ENCODE measurements at places on chromosomes 12 and 14.

GRCh38 chr14:23294734-23295561, 7.7 kb downstream of the PPP1R3E start:
- no peak for DNase-seq

GRCh38 chr14:50008562-50008961, 107.8 kb downstream of the VCPKMT start:
- no peak for DNase-seq

DNA sequence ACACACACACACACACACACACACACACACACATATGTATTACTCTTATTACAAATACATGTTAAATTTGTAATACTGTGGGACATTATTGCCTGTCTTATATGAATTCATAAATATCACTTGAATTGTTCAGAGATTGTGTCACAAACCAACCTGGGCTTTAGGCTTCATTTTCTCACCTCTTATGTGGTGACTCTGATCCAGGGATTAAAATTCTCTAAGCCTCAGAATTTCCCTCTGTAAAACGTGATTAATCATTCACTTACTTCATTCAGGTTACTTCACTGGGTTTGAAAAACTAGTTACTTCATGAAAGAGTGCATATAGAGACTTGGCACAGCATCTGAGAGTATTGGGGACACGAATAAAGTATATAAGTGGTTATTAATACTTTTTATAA, 240.3 kb upstream of the PDZRN4 start:
- DNase-seq: no peak

DNA sequence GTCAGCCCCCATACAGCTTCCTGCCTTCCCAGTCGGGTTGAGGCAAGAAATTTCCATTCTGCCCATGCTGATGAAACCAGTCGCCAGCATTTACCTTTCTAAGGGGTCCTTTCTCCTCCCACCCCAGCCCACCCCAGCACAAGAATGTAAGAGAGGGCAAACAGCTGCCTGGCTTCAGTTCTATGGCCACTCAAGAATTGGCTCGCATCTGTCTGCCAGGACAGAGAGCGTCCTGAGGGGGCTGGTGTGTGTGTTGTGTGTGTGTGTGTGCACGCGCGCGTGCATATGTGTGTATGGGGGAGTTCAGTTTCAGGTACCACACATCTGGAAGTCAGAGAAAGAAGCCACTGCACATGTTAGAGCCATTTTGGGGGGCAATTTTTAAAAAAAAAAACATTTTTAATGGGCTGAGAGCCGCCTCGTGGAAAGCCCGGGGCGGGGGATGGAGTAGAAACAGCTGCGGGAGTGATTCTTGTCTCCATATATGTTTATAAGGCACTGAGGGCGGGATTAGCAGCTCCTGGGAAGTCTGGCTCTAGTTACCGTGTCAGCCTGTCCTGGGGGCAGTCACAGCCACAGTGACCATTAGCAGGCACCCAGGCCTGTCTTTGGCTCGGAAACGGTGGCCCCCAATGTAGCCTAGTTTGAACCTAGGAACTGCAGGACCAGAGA, at the start of gene WNT5B:
TSS of gene WNT5B (plus strand) at position 566 of the 672 bp plus-strand sequence. CDS start 2,124 bp downstream, outside the sequence.
- DNase-seq: no peak

GRCh38 chr14:21038441-21039422, 3.4 kb upstream of the RNASE7 start:
- DNase-seq: peak; percentile 82

- no peak for DNase-seq
Measured at GRCh38 chr14:31992011-31992447, 85.1 kb upstream of the ARHGAP5 start.

DNA sequence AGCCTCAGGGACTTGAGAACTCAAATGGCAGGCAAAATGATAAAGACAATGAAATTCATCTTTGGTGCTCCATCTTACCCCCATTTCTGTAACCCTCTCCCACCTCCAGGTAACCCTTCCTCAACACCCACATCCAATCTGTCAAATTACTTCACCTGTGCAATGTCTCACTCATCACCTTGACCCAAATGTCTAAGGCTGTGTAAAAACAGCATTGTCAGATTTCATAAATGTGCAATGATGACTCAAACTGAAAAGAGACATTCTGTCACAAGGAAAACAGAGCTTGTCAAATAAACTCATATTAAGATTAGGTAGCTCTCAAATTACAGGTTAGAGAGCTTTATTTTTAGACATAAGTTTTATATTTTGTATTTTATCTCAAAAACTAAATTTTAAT, 19.9 kb upstream of the COCH start:
- no peak for DNase-seq

GRCh38 chr12:90003688-90004087, 295.1 kb upstream of the ATP2B1 start:
- no peak for DNase-seq

DNA sequence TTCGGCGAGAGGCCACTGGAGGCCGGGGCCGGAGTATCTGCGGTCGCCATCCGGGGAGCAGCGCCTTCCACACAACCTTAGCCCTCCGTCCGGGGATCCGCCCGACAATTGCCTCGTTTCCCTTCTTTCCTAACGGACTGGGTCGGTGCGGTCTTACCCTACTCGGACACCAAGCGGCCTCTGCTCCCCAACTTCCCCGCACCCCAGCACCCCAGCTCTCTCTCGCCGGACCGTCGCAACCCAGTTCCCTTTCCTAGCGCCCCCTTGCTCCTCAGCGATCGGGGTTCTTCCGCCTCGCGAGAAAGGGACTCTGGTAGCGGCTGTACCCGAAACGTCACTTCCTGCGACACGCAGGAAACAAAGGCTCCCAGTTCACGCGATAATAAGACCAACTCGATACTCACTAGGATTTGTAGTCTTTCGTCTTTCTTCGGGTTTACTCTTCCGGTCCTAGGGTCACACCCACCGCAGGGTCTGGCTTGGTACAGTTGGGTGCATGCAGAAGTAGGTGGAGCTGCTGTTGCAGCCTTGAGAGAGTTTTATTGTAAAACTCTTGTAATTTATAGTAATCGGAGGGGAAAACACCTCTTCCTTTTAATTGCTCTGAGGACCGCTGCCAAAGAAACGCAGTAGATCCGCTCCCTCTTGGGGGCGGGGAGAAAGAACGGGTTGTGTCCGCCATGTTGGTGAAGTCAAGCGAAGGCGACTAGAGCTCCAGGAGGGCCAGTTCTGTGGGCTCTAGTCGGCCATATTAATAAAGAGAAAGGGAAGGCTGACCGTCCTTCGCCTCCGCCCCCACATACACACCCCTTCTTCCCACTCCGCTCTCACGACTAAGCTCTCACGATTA, at the start of the genes THAP2 and ZFC3H1:
TSS of gene THAP2 (plus strand) at position 741 of the 850 bp plus-strand sequence. CDS start 209 bp downstream, outside the sequence.
TSS of gene ZFC3H1 (minus strand) at position 288 of the 850 bp plus-strand sequence. CDS start at position 50, 238 bp downstream.
- peak; percentile 88 for DNase-seq

DNA sequence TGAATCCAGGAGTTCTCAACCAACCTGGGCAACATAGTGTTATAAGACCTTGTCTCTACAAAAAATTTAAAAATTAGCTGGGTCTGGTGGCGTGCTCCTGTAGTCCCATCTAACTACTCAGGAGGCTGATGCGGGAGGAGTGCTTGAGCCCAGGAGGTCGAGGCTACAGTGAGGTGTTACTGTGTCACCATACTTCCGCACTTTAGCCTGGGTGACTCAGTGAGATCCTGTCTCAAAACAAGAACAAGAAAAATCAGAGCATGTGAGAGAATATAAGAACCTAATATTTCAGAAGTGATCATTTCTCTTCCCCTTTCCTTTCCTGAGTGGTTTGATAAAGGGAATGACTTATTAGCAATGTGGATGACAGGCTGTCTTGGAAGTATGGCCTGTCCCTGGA, 9.5 kb downstream of the TRAF3 start:
- DNase-seq: no peak

- DNase-seq: no peak
Measured at GRCh38 chr12:130742112-130742511, 26.0 kb upstream of the RIMBP2 start.

GRCh38 chr12:122003651-122004611, 17.8 kb upstream of the BCL7A start:
- DNase-seq: no peak

GRCh38 chr14:90608281-90608680, 207.9 kb downstream of the TTC7B start:
- no peak for DNase-seq

DNA sequence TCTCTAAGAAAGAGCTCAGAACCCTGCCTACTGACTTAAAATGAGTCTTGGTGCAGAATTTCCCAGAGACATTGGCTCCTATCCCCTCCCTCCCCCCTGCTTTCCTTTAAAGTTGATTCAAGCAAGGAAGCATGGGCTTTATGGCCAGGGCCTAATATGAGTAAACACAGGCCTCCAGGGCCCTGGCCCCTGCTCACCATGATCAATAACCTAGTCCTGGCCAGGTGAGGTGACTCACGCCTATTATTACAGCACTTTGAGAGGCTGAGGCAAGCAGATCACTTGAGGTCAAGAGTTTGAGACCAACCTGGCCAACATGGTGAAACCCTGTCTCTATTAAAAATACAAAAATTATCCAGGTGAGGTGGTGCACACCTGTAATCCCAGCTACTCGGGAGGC, 165.1 kb upstream of the TMCC3 start:
- no peak for DNase-seq

GRCh38 chr14:53569446-53569845, 387.2 kb downstream of the BMP4 start:
- no peak for DNase-seq

DNA sequence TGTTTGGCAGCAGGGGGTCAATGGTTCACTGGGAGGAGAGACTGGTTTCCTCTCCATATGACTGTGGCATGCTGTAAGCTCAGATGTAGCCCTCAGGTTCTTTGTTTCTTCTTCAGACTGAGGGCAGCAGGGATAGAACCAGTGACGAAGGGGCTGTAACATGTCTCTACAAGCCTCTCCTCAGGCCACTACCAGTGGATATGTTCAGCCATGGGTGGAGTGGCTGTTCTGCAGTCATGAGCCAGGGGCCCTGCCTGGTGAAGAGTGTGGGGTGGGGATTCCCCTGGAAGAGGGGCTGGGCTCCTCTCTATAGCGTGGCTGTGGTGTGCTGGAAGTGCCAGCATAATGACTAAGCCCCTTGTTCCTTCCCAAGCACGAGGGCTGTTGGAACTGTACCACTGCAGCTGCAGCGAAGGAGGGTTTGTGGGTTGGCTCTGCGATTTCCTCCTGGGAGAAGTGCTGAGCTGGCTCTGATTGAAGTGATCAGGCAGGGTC, 55.8 kb downstream of the CMAS start:
- DNase-seq: peak; percentile 26

DNA sequence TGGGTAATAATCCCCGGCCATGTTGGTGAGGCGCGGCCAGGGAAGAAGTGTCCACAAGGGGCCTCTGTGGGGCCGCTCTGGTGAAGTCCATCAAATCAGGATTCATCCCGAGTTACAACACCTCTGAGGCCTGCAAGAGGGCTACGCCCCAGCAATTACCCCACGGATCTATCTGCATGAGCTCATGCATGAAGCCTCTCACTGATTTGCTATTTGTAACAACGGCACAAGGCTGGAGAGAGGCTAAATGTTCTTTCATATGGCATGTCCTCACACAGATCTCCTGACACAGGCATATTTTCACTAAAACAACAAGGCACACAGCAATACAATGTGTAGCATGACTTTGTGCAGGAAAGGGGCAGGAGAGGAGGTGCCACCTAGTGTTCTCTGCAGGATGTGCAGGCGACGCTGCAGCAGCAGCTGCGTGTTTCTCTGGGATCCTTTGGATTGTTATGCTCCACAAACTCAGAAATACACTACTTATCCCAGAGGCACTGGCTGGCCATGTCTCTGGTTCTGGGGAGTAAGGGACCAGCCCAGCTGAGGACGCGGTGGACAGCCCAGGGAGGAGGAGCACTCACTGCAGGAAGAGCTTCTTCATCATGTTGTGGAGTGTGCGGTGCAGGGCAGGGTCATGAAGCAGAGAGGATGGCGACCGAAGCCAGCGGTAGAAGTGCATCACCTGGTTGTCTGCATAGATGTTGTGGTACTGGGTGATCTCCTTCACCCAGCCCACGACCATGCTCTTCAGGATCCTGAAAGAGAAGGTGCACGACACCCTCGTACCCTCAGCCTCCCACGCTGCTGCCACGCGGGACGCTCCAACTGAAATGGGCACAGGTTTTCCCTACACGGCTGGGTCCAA, 20.2 kb downstream of the P2RX2 start:
- DNase-seq: no peak

DNA sequence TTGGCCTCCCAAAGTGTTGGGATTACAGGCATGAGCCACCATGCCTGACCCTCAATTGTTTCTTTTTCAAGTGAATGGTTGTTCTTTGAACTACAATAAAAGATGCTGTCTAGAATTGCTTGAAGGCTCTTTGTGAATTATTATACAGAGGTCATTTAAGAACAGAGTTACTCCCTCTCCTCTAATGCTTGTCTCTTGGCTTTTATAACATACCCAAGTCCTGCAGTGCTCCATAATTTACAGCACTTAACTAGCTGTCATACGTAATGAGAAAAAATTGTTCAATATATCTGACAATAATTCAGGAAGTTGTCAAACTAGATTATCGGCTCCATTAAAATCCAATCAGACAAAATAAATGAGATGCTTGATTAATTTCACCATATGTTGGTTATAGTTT, 823.0 kb upstream of the ATXN7L3B start:
- no peak for DNase-seq

GRCh38 chr12:65335021-65335714, 56.7 kb downstream of the MSRB3 start:
- DNase-seq: no peak

DNA sequence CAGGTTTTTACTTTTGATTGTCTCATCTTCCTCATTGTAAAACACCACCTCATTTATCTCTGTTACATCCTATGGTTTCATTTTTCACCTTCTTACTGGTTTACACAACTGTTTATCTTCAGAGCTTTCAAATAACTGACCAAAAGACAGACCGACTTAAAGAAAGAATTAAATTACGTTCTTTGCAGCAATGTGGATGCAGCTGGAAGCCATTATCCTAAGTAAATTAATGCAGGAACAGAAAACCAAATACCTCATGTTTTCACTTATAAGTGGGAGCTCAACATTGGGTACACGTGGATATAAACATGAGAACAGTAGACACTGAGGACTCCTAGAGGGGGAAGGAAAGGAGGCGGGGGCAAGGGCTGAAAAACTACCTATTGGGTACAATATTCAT, 729.0 kb upstream of the USP15 start:
- DNase-seq: no peak

DNA sequence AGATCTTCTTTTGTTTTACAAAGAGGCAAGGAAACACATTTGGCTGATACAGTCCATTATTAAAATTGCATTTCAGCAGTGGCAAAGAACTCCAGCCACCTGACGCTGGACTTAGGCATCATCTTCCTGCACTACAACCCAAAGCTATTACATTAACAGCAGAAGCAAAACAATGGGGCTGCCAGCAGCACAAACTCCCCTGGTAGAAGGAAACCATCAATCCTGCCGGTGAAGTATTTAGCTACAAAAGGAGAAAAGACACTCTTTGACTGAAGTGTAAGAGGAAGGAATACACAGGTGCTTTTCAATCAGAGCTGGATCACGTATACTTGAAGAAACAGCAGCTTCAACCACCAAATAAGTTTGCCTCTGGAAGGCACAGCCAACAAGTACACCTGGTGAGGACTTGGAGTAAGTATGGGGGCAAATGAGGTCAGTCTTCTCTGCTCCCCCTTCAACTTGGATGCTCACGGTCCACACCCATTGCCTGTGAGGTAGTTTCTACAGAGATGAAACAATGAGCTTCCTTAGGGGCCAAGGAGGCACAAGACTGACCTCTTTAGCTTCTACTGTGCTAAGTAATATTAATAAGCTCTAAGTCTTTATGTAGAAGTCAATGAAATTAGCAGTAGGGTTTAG, 125.9 kb upstream of the FOXN3 start:
- no peak for DNase-seq

- DNase-seq: no peak
Measured at GRCh38 chr12:103901518-103902173, 28.6 kb upstream of the HSP90B1 start.

Measured in substantia nigra (tissue), 51 donors.